Hepatic stellate cell (primary cell): ENCODE measurements at places on chromosomes 4 and X.

DNA sequence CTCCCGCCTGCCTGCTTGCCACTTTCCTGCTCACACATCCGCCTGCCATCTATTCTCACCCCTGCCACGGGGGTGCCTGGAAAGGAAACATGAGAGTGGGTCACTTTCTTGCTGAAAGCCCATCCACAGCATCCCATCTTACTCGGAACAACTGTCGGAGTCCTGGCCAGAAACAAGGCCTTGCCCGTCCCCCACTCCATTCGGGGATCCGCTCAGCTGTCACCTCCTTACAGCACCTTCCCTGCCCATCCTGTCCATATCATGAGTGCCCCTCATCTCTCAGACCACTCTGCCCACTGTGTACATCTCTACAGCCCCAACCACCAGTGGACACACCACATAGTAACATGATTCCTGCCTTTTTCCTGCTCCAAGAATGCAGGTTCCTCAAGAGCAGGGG, 6.4 kb downstream of the EVC2 start:
- no peak for DNase-seq

DNA sequence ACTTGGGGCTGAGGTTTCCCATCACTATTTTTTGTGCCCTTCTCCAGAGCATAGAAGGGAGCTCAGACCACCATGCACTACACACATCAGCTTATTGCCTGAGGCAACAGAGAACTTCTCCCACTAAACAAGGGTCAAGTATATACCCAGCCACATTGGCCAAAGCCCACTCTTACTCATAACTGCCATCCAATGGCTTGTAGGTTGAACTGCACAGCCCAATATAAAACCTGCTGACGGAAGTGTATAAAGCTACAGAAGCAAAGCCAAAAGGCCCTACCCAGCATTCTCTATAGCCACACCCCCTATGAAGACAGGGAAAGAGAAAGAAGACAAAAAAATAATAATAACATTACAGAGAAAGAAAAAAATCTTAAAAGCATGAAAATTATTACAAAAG, 139.7 kb downstream of the LRBA start:
- no peak for DNase-seq

DNA sequence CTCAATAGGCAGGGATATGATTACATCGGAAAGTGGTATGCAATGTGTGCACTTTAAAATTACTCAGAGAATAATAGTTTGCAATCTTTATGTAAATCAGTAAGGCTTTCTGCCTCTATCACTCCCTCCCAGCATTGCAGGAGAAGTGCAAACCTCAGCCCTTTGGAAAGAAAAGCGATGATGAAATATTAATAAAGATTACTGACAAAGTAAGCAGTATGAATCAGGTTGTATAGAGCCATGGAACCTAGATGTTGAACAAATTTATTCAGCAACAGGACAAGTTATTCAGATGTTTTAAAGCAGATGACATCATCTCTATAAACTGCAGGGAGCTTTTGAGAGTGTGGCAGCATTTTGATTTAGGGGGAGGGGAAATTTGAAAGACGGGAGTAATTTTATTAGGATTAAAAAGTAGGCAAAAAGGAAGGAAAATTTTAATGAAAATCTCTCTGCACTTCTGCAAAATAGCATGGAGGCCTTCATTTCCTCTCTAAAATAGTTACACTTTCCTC, 631.7 kb upstream of the GRIA3 start:
- DNase-seq = no peak

DNA sequence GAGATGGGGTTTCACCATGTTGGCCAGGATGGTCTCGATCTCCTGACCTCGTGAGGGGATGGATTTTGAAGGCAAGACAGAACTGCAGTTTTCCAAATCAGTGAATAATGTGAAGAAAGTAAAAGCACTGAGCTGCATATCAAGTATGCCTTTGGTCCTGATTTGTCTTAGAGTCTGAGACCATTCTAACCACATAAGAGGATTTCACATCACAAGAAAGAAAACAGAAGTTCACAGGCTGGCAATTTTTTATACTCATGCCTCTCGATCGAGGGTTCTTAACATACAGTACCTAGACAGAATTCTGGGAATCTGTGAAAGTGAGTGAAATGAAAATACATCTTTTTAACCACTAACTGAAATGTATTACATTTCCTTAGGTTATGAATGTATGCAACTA, 23.3 kb downstream of the CHIC2 start:
- DNase-seq = no peak

- peak; percentile 46 for DNase-seq
Measured at GRCh38 chrX:49884290-49884862, 5.1 kb downstream of the USP27X start.

DNA sequence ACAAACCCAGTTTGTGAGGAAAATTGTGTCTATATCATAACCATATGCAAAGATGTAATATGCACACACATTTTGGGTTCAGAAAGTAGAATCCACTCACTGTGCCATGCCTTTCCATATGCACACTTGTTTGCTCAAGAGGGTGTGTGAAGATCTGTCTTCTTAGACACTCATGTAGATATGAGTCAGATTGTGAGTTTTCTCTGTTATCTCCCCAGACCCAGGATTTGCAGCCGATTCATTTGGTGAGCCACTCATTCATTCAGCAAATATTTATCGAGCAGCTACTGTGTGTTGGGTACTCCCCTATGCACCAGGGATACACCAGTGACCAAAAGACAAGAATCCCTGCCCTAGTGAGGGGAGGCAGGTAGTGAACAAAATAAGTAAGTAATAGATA, 81.5 kb downstream of the CLCN5 start:
- DNase-seq = no peak

- no peak for DNase-seq
Measured at GRCh38 chr4:174086829-174087799, 196.4 kb downstream of the FBXO8 start.

DNA sequence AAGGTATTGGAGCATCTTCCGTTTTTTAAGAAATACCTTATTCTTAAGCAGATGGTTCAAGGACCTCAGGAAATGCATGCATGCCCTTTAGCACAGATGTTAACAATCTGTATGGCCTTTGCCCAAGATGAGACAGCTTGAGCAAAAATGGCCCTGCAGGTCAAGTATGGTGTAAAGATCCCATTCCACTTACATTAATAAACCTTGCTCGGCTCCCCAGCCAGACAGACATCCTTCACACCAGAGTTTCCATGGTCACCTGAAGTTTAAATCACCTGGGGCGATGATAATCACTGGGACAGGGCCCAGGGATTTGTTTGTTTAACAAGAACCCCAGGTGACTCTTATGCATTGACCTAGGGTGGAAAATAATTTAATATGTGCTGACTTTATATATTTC, 287.0 kb upstream of the NOCT start:
- no peak for DNase-seq

DNA sequence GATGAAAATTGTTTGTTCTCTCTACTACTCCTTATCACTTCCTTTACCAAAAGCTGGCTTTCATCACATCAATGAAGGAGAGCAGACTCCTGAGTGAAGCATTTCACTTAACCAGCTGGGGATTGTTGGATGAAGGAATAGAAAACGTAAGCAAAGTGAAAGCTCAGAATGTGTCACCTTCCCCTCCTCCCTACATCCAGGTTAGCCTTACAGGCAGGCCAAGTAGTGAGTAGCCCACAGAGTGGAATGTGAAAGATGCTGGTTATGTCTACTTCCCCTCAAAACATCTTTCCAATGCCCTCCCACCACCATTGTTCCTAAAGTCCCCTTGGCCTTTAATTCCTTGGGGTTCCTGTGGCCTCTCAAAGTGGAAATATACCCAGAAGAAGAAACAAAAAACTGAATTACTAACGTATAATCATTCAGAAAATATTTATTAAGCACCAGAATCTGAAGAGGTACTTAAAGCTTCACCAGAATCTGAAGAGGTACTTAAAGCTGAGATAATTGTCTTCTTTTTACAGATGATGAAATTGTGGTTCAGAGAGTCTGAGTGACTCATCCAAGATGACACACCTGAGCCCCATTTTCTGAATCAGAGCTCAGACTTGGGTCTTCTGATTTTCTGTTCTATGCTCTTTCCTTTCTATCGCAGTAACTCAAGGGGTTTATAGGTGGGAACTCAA, 6.5 kb downstream of the P2RY4 start:
- no peak for DNase-seq

DNA sequence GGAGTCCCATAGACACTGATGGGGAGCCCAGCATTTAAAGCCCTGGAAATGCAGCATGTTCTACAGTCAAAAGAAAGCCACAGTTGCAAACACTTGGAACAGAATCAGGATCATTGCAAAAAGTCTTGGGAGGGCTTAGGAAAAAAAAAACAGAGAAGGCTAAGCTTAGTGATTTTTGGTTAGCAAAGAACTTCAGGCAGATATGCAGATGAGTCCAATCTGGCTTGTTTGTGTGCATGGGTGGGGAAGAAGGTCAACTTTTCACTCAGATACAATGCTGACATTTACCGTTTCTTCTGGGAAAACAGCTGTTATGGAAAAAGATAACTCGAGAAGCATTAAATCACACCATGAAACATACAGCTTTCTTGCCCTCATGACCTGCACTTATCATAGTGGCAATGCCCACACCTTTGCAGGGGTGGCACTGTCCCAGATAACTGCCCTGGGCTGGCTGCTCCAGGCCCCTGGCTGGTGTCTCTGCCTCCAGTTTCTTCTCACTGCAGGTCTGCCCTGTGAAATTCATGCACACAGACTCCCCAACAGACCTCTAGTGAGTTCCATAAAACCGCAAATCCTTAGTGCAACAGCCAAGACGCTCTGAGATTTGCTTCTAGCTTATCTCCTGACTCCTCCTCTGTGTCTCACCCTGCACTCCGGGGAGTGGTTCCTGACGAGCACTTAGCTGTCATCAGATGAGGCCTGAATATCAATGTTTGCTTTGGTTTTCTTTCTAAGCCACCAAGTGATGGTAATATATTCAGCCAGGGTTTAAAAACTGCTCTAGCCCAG, 99.2 kb downstream of the DRD5 start:
- DNase-seq = no peak

DNA sequence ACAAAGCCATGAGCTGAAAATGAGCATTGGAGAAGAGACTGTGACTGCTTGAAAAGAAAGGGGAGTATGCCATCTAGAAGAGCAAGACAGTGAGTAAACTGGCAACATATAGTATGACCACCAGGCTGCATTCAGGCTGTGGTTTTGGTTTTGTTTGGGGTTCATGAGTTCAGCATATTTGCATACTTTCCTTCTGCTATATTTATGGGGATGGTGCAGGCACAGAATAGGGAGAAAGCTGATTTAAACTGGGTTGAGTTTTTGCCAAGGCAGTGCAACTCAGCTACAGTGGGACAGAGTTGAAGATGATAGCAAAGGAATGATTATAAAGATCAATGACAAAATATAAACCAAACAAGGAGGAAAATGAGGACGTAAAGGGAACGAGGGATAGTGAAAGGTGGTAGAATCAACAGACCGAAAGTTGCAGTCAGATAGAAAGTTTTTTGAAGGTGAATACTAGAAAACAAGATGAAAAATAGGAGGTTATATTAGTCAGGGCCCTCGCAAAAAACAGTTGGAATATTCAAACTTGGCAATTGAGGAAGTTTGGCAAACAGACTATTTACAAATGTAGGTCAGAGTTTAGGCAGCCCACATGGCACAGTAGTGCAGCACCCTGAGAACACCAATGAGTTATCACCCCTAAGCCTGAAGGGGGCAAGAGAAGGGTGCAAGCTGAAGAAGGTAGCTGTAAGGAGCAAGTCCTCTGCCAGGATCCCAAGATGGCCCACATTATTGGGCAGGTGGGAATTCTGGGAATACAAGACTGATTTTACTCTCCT, 114.8 kb upstream of the MAP9 start:
- DNase-seq = no peak

- no peak for DNase-seq
Measured at GRCh38 chr4:118345813-118346212, 7.0 kb downstream of the PRSS12 start.

- DNase-seq = no peak
Measured at GRCh38 chr4:17854036-17854435, 43.3 kb downstream of the NCAPG start.
